ENCODE measurements at places on chromosomes 1 and 21.

DNA sequence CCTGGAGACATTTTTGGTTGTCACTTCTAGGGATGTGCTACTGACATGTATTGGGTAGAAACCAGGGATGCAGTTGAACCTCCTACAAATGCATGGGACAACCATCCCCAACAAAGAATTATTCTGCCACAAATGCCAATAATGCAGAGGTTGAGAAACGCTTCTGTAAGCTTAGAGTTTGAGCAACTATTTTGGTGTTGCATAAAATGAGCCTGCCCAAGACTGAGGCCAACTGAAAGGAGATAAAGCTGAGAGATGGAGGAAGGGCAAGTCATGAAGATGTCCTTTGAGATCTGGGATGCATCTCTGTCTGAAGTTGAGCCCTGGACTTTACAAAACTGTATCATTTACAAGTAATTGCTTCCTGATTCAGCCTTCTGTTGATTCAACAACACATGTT is 106.9 kb downstream of the KCNJ15 start:
- no peak for DNase-seq

DNA sequence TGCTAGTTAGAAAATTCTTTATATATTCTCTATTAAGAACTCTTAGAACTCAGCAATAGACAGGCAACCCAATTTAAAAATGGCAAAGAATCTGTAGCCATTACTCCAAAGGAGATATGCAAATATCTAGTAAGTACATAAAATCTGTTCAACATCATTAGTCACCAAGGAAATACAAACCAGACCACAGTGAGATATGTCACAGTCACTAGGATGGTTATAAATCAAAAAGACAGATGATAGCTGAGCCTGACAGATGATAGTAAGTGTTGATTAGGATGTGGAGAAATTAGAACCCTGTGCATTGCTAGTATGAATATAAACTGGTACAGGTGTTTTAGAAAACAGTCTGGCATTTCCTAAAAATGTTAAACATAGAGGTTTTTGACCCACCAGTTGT is 26.6 kb downstream of the SRSF11 start:
- DNase-seq: no peak

DNA sequence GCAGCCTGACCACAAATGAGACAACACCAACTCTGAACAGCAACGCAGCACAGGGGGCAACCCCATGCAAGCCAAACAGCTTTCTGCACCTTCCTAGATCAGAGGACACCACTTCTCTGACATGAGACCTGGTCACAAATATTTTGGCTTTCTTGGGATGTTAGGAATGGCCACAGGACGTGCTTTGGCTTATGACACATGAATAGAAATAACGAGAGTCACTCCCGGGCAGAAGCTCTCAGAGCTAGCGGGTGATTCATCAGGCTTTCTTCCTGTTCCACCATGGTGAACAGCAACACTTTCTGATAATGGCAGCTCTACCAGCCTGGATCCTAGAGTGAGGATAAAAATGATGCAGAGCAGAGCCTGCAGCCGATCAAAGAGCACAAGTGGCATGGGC is 39.4 kb downstream of the PAFAH2 start:
- peak; percentile 48 for DNase-seq

GRCh38 chr1:35932941-35933340 is 2.0 kb downstream of the AGO3 start:
- DNase-seq: no peak

GRCh38 chr1:202343652-202344349 is 2.1 kb upstream of the UBE2T start:
- DNase-seq: peak; percentile 49

DNA sequence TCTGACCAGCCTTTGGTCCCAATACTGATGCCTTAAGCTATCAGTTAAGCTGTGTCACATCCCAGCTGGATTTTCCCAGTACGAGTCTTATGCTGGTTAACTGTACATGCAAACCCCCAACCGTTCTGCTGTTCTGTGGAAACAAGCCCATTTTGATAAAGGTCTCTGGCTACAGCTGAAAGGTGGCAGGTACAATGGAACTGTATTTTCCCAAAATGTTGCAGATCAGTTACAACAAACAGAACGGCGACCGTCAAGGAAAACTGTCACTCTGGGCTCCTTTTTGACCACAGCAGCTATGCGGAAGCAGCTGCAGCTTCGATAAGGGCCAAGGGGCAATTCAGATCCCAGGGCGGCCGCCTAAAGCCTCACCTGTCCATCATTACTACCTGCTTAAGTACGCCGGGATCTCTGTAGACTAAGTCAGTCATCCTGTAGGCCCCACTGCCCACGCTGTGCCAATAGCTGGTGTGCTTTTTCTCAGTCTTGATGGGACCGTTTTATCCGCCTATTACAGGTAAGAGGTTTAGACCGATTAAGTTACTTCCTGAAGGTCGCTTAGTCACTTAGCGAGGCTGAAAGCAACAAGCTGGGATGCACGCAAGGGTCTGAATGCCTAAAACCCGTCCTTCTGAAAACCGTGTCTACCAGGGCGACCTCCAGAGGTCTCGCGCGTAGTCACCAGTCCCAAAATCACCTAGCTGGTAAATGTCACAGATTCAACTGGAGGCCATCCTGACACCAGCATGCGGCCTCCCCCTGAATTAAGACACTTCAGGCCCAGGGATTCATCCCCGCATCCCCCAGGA is 11.1 kb upstream of the RAB42 start:
- no peak for DNase-seq

GRCh38 chr21:15749861-15750159 is 20.0 kb downstream of the USP25 start:
- no peak for DNase-seq

DNA sequence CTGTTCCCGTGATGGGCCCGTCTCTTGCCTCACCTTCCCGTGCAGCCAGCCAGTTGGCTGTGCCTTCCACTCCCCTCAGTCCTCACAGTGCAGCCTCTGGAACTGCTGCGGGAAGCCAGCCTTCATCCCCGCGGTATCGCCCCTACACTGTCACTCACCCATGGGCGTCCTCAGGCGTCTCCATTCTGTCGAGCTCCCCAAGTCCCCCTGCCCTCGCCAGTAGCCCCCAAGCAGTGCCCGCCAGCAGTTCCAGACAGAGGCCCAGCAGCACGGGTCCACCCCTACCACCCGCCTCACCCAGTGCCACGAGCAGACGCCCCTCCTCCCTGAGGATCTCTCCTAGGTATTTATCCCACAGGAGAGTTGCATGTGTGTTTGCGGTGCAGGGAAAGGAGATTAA is 73.5 kb downstream of the UBE4B start:
- no peak for DNase-seq

DNA sequence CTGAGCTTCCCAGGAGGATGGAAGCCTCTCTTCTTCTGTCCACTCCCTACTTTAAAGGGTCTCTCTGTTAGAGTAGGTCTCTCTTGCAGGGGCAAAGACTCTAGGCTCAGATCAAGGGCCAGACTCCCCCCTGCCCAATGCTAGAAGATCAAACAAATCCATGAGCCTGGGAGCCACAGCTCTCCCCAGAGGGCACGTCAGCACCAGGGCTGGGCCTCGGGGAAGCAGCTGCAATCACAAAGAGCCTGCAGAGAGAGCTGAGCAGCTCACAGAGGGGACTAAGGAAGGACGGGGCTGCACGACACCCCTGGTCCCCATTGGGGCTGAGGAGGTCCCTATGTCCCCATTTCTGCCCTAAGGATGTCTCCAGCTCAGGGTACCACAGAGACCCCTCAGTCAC is 3.9 kb downstream of the CNTN2 start:
- DNase-seq: no peak

GRCh38 chr1:47627471-47628370 is 189.9 kb downstream of the FOXD2 start:
- no peak for DNase-seq

DNA sequence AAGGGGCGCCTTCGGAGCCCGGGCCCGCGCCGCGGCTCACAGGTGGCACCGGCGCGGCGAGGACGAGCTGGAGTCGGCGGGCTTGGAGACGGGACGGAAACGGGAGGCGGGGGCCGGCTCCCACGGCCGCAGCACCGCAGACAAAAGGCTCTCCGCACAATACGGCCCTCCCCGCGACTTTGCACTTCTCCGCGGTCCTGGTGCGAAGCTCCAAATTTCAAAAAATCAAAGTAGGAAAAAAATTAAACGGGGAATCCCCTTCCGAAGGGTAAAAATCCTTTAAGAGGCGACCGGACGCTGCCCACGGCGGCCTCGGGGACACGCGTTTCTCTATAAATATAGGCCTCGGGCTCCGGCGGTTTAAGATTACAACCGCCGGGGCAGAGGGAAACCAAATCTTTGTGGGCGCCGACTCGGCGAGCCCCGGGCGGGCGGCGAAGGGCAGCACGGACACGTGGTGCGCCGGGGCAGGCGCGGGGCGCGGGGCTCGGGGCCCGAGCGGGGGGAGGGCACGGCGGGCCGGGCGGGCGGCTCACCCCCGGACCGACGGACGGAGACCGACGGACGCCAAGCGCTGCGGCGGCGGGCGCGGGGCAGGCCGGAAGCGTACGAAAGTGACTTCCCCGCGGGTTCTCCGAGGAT is 453 bp downstream of the PABPC4 start:
- no peak for DNase-seq

DNA sequence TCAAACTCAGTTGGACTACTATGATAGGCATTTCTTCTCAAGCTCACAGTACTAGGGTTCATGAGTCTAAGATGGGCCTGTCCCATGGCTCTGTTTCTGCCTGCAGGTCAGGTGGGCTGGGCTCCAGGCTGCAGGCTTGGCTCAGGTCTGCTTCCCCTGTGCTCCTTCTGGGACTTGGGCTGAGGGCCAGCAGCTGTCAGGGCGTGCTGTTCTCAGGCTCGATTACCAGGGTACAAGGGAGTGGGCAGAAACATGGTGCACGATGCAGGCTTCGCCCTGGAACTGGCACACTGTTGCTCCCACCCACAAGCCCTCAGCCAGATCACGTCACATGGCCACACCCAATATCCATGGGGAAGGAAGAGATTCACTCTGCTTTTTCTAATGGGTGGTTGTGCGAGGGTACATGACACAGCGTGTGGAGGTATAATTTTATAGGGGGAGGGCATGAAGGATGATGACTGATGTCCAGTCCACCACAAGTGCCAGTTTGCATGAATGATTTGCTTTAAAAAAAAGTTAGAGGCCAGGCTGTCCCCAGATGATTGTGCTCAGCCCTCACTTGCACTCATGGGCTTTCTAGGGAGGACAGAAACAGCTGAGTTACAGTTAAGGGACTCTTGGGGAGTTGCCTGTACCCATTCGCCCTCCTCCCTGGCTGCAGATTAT is 118.0 kb downstream of the ACTL8 start:
- DNase-seq: no peak

DNA sequence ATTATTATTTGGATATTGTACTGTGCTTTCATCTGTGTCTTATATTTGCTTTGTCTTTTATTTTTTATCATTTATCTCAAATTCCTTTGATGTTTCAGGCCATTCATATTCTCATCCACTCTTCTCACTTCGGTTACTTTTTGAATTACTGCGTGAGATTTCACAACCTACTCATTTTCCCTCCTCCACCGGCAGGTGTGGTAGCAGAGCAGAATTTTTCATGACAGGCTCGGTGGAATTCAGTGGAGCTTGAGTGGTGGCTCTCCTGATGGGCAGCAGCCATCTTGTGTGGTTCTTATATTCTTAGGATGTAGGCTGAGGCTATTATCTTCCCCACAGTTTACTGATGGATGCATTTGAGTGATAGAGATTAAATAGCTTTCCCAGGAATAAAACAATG is 92.3 kb upstream of the IVNS1ABP start:
- DNase-seq: no peak

DNA sequence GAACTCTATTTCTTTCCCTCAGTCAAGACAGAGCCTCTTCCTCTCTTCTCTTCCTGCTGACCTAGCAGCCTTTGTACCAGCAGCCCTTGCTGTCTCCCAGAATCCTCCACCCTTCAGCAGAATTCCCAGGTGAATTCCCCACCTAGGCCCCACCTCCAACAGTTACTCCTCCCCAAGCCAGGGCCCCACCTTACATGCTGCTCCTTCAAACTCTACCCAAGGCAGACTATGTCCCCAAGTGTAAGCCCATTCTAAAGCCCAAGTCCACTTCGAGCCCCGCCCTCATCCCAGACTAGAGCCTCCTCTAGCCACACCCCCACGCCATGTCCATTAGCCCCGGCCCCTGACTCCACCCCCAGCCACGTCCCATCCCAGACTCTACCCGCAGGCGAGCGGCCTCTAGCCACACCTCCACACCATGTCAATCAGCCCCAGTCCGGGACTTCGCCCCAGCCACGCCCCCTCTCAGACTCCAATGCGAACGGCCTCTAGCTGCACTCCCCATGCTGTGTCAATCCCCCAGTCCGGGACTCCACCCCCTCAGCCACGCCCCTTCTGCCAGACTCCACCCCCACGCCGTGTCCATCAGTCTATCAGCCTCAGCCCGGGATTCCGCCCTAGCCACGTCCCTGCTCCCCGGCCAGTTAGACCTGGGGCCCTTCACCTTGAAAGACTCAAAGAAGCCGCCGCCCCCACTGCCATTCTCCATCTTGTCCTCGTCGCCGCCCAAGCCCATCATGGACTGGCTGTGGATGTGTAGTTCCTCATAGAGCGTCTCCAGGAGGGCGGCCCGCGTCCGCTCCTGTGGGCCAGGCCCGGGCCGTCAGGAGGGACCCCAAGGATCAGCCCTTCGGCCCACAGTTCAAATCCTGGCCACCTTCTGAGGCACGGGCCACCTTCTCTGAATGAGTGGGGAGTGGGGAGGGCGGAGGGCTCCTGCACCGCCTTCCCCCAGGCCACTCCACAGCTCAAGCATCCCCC is 61.3 kb downstream of the RAP1GAP start:
- peak; percentile 83 for DNase-seq

- no peak for DNase-seq
These were observed 6.2 kb upstream of the HLX start for GRCh38 chr1:220873087-220873486.

DNA sequence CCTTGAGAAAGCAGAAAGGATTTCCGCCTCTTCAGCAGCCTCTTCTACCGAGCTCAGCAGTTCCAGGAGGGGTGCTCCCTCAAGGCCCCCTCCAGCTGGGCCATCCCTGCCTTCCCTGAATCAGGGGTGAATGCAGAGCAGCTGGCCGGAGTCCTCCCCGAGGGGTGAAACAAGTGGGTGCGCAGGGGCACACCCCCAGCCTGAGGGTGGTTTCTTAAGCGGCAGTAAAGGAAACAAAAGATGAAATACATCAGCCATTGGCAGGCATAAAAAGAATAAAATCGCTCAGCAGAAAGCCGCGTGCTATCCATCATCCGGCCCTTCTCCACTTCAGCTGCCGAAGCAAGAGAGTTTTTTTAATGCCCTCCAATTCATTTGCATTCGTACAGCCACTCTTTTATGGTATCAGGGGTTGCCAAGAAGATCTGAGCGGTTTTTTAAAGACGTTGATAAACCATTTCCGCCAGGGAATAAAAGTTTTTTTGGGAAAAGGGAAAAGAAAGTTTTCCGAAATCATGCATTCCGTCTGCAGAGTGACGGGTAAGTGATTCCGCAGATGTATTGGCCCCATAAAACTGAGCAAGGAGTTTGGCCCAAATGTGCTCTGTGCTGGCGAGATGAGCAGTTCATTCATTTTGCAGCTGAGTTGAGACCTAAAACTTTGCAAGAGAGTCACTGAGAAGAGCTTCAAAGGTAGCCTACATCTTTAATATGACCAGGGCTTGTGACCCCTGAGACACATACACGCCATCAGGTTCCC is 73.7 kb upstream of the ZC3H12A start:
- DNase-seq: no peak

- DNase-seq: no peak
These were observed 30.6 kb downstream of the FRRS1 start for GRCh38 chr1:99735852-99736251.

All from kidney glomerular epithelial cell (primary cell).